ENCODE measurements at places on chromosomes 7 and 10.

- no peak for DNase-seq
Observed at GRCh38 chr7:30858576-30858975, 53.1 kb upstream of the AQP1 start.

- DNase-seq = no peak
Observed at GRCh38 chr10:130656582-130657133, 520.5 kb downstream of the GLRX3 start.

- no peak for DNase-seq
Observed at GRCh38 chr7:105691680-105692564, 110.6 kb upstream of the EFCAB10 start.

DNA sequence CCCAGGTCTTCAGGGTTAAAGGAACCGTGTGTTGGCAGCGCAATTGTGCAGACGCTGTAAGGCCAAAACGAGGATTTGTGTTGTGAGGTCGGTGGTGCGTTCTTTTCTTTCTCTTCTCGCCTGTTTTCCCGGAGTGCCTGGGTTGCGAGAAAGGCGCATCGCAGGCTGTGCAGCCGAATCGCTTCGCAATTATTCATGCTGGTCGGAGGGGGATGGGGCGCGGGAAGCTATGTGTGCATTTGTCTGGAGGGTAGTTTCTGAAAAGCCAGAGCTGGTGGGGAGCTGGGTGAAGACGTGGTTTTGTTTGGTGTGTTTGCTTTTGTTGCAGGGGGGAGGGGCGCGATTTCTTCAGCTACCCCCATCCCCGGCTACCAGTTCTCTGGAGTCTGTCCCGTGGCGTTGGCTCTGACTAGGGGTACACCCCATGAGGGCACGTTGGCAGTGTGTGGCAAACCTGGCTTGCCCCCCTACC, 2.1 kb downstream of the MXI1 start:
- no peak for DNase-seq

DNA sequence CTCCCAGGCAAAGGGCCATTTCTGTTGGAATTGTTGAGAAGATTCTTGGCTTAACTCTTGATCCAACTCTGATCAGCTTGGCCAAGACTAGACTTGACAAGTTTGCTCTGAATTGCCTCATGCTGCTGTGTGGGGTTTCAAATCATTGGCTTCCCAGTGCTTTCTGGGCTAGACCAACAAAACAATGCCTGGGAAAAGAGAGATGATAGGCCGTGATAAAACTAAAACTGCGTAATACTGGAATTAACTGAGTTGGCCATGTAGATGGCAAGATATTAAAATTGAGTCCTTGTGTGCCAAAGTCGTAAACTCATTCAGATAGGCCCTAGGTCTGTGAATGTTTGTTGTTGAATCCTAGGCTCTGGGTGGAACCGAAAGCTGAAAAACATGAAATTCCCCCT, 222.6 kb downstream of the MGMT start:
- DNase-seq = no peak

- DNase-seq = no peak
Observed at GRCh38 chr7:71988201-71988600, 423.9 kb downstream of the CALN1 start.

DNA sequence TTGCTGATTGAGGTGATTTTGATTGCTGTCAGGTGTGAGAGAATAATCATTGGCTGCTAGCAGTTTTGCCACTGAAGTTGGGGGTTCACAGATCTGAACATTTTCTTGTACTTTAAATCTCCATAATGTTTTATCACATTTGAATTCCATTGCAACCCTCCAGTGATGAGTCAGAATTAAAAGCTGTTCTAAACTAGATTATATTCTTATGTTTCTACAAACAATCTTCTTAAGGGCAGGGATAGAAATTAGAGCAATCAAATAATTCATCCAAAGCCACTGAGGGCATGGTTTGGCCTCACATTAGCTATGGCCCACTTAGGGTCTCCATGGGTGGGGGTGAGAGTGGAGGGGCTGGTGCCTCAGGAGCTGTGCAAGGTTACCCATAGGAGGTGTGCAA, 53.0 kb upstream of the RPA3 start:
- no peak for DNase-seq

- DNase-seq = no peak
Observed at GRCh38 chr10:909831-910230, 21.7 kb downstream of the LARP4B start.

GRCh38 chr7:105531792-105532671, at the start of gene RINT1:
Gene RINT1, plus strand, starts transcription at chr7:105532201. Its CDS starts 115 bp downstream, at chr7:105532316.
- DNase-seq = no peak

DNA sequence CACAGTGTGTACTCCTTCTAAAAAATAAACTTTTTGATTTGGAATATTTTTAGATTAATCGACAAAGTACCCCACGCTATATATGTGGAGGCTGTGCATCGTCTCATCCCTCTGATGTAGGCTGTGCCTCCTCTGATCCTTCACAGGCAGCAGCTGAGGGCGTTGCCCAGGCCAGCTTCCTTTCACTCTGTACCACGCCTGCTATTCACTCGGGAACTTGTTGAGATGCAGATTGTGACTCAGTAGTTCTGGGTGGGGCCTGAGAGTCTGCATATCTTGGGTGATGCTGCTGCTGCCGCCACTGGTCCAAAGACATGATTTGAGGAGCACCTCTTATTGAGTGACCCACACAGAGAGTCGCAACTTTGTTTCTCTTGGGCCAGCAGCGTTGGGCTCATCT, 7.9 kb upstream of the C10orf120 start:
- no peak for DNase-seq

GRCh38 chr7:2691011-2691707, 3.2 kb downstream of the AMZ1 start:
- no peak for DNase-seq

DNA sequence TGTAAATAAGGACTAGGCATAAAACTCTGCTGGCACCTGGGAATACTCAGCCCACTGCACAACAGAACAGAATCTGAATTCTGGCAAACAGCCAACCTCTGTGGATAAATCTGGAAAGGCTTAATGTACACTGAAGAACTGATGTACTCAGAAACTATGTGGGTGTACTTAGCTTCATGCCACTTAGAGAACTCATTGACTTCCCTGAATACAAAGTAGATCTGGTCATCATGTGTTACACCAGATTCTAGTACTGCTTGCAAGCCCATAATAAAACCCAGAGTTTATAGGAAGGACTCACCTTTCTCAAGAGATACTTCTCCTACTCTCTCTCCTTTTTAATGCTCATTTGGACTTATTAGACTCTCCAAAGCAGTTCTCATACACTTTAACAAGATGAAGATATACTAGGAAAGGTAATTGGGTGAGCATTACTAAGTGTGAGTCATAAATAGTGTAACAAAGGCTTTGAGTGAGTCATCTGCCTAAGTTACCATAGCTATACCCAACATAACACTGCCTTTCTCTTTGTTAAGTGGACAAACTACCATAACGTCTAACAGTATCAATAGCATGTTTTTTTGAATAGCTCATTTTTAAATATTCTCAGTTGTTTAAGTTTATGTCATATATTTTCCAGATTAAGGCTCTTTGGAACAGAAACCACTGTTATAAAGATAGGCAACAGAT, 309.1 kb downstream of the MDFIC start:
- no peak for DNase-seq

DNA sequence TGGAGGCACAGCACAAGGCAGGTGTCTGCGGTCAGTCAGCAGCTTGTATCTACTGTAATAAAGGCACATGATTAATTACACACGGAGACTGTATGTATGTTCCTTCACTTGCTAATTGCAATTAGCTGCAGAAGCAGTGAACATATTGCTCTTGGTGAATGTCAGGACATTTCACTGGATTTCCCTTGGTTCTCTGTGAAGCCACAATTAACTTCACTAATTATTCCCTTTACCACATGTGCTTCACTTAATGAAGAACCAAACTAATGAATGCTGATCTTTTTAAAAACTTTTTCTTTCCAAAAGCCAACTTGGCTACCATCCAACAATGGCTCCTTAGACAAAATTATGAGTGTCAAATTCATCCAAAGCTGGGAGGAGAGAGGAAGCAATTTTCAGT, 290.7 kb downstream of the ADRA2A start:
- no peak for DNase-seq

DNA sequence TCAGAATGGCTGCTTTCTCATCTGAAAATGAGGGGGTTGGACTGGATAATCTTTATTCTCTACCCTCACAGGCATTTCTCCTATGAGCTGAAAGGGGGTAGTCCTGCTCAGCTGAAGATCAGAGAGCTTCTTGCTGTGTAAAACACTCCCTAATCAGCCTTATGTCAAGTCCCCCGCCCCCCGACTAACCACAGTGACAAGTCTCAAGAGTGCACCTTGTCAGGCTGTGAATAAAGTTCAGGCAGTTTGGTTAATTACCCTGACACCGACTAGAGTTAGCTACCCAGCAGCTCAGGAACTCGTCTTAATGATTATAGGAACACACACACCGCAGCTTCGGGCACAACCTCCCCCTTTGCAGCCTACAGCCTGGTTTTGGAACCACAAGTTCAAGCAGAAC, 513.7 kb downstream of the RPS24 start:
- DNase-seq = no peak

All from iPS DF 19.7 (cell line).